Nasal cavity respiratory epithelium epithelial cell of viscerocranial mucosa (primary cell): ENCODE measurements at places on chromosomes 3 and 15. TPM values are rescaled to one million over a fixed set of nuclear protein-coding genes. Genes with fewer than 3 reads are reported as not detected.

TGM5 gene
- total RNA-seq: 1.0 and 1.5 TPM in 2 replicates

UBA3 gene
- 54.3 and 63.6 TPM in 2 replicates for total RNA-seq

TMED3 gene
- 84.6 and 102 TPM in 2 replicates for total RNA-seq

STRC gene
- total RNA-seq: 0.34 and 0.71 TPM in 2 replicates

HCN4 gene
- total RNA-seq: not detected in 2 replicates

CPB1 gene
- total RNA-seq: not detected in 2 replicates

PLA1A gene
- 0.14 TPM in 1 of 2 replicates, not detected in the other for total RNA-seq

CTDSPL gene
- 37.3 and 76.8 TPM in 2 replicates for total RNA-seq

ITIH1 gene
- total RNA-seq: not detected in 2 replicates

IL5RA gene
- total RNA-seq: not detected in 2 replicates

TMCO5A gene
- total RNA-seq: not detected in 2 replicates

NRROS gene
- 0.07 TPM in 1 of 2 replicates, not detected in the other for total RNA-seq

CADPS gene
- total RNA-seq: 0.14 TPM in 1 of 2 replicates, not detected in the other

UBA7 gene
- 0.34 and 15.9 TPM in 2 replicates for total RNA-seq

CCR1 gene
- total RNA-seq: not detected in 2 replicates

PTH1R gene
- total RNA-seq: not detected in 2 replicates

PRKCD gene
- total RNA-seq: 4.4 and 16.6 TPM in 2 replicates

GMNC gene
- total RNA-seq: under 0.01 TPM in 1 of 2 replicates, not detected in the other

CFAP100 gene
- not detected in 2 replicates for total RNA-seq
